Urothelium cell line (cell line): ENCODE measurements at places on chromosomes 7 and 10.

GRCh38 chr7:30412782-30413504, 65.6 kb downstream of the NOD1 start:
- DNase-seq: peak; percentile 78

DNA sequence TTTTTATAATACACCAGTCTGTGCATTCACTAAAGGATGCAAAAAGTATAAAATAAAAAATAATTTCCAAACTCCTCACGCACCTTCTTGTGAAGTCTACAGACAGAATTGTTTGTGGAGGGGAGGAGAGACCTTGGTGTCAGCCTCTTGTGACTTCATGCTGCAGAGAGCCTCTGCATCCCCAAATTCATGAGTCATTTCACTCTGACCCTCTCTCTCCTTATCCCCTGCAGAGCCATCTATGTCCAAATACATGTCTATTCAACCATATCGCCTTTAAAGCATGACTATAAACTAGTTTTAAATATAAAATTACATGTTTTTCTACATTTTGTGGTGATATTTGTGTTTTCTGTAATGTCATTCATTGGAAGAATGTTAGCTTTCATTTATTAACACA, 6.0 kb downstream of the CREB5 start:
- DNase-seq: no peak

DNA sequence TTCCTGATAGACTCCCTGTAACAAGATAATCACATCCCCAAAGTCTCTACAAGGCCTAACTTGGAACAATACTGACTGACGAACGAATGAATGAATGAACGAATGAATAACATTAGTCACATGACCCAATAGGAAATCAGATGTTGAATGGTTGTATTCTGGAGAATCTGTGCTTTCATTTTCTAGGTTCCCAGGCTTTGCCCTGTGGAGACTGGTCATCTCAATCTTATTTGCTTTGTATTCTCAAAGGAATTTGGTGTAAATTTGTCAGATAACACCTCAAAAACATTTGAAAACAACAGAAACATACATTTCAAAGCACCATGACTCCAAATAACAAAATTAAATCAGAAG, 69.6 kb upstream of the COL1A2 start:
- DNase-seq: no peak

DNA sequence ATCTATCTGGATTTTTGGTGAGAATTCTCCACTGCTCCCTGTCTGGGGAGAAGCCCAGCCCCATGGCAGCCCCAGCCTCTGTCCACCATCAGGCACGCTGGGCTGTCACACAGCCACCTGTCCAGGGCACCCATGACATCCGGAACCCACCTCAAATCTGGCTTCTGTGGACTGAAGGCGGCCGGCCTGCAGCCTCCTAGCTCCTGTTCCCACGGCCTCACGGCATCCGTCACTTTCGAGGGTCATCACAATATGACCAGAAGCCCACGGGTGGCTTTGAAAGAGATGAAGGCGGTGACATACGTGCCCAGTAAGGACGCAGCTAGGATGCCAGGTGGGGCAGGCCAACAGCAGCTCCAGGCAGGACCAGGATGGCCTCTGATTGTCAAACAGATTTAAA, 140.9 kb downstream of the PTPRN2 start:
- DNase-seq: no peak

- no peak for DNase-seq
Measured at GRCh38 chr7:71835056-71835455, 577.1 kb downstream of the CALN1 start.
